ENCODE measurements at places on chromosomes 3 and 15. TPM values are rescaled to one million over a fixed set of nuclear protein-coding genes. Genes with fewer than 3 reads are reported as not detected.

The LARP6 gene
- total RNA-seq = not detected

The RFT1 gene
- 47.4 TPM for total RNA-seq

The MUC20 gene
- total RNA-seq = 2.9 TPM

- no peak overlapping the region for H3K4me3 ChIP-seq
- no peaks in the 10 kb centered on the region for H3K27me3 ChIP-seq
- no peaks in the 10 kb centered on the region for H3K36me3 ChIP-seq
- H3K27ac ChIP-seq = no peak overlapping the region
- DNase-seq = no peak
Measured at GRCh38 chr3:73448041-73448440, 176.7 kb downstream of the PDZRN3 start.

DNA sequence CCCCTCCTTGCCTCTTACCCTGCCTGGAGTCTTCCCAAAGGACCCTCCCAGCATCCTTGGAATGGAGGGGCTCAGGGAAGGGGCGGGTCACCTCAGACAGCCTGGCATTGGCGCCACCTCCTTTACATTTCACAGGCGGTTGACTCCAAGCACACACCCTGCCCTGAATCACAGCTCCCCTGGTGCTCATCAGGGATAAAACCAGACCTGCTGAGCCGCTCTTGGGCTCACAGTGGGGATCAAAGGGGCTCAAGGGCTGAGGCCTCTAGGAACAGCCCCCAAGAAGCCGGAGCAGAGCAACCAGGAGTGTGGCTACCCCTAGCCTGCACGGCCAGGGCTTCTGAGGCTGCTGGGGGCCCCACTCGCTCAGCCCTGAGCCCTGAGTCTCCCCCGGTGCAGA is 16.6 kb downstream of the LINGO1 start:
- H3K4me3 ChIP-seq = no peak overlapping the region
- H3K27ac ChIP-seq = no peak overlapping the region
- no peaks in the 10 kb centered on the region for H3K36me3 ChIP-seq
- no peaks in the 10 kb centered on the region for H3K27me3 ChIP-seq
- H3K4me1 ChIP-seq = no peaks in the 10 kb centered on the region

DNA sequence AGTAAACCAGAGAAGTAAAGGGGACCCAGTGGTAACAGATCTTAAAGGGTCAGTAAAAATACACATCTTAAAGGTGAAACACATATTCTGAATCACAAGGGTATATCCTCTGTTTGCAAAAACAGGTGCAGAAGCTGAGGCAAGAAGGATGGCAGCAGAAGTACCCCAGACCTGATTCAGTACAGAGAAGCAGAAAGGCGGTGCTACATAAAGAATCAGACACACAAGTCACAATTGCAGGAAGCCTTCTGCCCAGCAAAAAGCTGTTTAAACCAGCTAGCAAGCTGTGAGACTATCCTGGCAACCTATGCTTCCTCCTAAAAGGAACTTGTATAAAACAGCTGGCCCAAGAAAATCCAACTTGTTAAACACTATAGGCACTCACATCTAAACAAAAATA is 49.4 kb downstream of the ZNF280D start:
- H3K27me3 ChIP-seq = no peaks in the 10 kb centered on the region
- H3K4me3 ChIP-seq = no peak overlapping the region
- H3K4me1 ChIP-seq = no peaks in the 10 kb centered on the region

DNA sequence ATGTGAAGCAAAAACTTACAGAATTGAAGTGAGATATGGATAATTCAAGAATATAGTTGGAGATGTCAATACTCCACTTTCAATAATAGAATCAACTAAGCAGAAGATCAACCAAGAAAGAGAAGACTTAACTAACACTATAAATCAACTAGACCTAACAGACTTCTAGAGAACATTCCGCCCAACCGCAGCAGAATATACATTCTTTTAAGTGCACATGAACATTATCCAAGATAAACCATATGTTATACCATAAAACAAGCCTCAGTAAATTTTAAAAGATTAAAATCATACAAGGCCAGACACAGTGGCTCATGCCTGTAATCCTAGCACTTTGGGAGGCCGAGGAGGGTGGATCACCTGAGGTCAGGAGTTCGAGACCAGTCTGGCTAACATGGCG is 5.5 kb upstream of the TEX55 start:
- no peak for DNase-seq
- H3K27me3 ChIP-seq = peaks cover 3% of the 10 kb centered on the region
- no peak overlapping the region for H3K27ac ChIP-seq
- no peaks in the 10 kb centered on the region for H3K36me3 ChIP-seq
- H3K4me3 ChIP-seq = no peak overlapping the region

- DNase-seq = peak; percentile 83
- no peaks in the 10 kb centered on the region for H3K36me3 ChIP-seq
- H3K4me3 ChIP-seq = peak overlapping the region; percentile 85
- H3K4me1 ChIP-seq = peaks cover 18% of the 10 kb centered on the region
Measured at GRCh38 chr3:197456261-197457091, 99.3 kb downstream of the BDH1 start.

DNA sequence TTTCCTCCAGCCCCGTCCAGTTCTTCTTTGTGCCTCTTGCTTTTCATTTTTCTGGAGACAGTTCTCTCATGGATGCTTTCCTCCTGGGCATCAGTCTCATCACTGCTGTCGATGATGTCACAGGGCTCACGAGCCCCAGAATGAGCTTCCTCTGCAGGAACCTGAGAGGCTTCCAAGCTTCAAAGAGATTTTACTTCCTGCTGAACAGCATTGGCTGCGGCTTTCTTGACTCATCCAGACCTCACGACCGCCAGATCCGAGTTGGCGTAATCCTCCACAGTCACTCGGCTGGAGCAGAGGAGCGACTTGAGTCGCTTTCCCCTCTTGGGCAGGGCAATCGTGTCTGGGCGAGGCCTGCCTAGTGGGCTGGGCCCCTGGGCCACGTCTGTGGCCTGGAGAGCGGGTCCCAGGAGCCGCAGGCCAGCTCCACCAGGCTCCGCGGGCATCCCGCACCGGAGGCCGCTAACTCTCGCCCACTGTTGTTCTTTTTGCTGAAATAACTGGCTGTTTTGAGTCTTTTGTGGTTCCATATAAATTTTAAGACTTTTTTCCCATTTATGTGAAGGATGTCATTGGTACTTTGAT is 20.8 kb upstream of the FAN1 start:
- H3K4me3 ChIP-seq = no peak overlapping the region
- H3K27me3 ChIP-seq = peaks cover 2% of the 10 kb centered on the region
- peak; percentile 82 for DNase-seq
- H3K36me3 ChIP-seq = peaks cover 25% of the 10 kb centered on the region

- no peak overlapping the region for H3K4me3 ChIP-seq
- no peaks in the 10 kb centered on the region for H3K4me1 ChIP-seq
- H3K27me3 ChIP-seq = no peaks in the 10 kb centered on the region
- no peak for DNase-seq
Measured at GRCh38 chr3:148796799-148797198, 30.8 kb upstream of the CPB1 start.

DNA sequence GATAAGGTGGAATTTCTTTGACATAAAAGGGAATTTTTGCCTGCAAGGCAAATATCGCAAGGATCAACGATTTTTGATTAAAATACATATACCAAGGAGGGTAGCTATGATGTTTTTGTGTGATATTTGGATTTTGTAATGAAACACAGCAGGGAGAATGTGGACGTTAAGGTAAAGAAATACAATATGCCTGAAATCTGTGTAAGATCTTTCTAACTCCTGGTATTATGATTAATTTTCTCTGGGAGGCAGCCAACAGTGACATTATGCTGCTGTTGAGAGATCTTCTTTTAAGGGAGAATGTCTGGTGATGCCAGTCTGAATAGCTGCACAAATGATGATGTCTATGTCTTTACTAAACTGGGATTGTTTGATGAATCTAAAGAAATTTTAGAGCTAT is 972.2 kb downstream of the SQOR start:
- H3K4me3 ChIP-seq = no peak overlapping the region
- no peak for DNase-seq
- H3K27ac ChIP-seq = no peak overlapping the region
- no peaks in the 10 kb centered on the region for H3K36me3 ChIP-seq

All from activated CD4-positive, alpha-beta T cell treated with anti-CD3 and anti-CD28 coated beads, Interleukin-2, amount 10 ng/mL, durations not matched to agents 24 days and 14 days (primary cell).